NCI-H1694 (cell line): ENCODE measurements at places on chromosomes 3 and 15.

GRCh38 chr3:21779909-21780308 lies 28.9 kb upstream of the ZNF385D start:
- DNase-seq, result no peak

GRCh38 chr3:152313914-152314313 lies 45.2 kb downstream of the MBNL1 start:
- no peak for DNase-seq

DNA sequence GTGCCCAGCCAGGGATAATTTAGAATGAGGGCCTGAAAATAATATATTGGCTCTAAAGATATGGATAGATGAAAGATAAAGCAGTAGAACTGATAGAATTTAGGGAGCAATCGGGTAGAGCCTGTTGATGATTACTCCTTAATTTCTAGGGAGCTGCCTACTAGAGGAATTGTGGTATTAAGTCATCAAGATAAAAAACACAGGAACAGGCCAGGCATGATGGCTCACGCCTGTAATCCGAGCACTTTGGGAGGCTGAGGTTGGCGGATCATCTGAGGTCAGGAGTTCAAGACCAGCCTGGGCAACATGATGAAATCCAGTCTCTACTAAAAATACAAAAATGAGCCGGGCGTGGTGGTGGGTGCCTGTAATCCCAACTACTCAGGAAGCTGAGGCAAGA lies 130.4 kb downstream of the PCCB start:
- DNase-seq, result no peak

DNA sequence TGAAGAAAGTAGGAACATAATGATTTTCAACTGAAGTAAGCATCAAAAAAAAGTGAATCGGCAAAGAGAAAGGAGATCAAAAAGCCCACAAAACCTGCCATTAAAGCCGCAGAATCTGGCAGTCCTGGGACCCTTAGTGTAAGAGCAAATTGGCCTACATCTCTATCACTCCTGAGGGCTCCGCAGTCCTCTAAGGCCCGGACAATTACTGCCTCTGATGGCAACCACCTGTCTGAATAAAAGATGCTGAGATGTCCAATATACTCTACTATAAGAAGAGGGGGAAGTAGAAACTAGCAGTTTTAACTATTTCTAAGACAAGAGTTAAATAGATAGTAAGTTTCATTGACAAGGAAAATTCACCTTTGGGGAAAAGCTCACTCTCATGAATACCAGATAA lies 20.3 kb downstream of the WDR72 start:
- DNase-seq, result no peak

- DNase-seq, result no peak
Observed at GRCh38 chr3:70464465-70464864, 152.0 kb upstream of the MDFIC2 start.

DNA sequence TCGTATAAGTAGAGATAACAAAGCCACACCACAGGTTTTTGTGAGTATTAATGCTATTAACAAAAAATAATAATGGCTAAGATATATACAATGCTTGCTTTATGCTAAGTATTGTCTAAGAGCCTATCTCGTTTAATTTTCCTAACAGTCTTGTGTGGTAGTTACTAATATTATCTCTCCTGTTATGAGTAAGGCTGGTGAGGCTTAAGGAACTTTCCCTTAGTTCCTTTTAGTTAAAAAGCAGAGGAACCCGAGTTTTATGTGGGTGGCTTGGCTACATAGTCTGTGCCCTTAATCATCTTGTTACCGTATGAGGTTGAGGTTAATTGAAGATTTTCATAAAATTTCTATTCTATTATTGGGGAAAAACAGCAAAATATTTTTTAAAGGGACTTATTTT lies 218.4 kb downstream of the SOX2 start:
- DNase-seq, result no peak

- DNase-seq, result no peak
Observed at GRCh38 chr3:166205158-166205557, 367.9 kb upstream of the BCHE start.

- no peak for DNase-seq
Observed at GRCh38 chr15:44695294-44695693, 15.8 kb downstream of the PATL2 start.

- no peak for DNase-seq
Observed at GRCh38 chr3:191123946-191124345, 75.1 kb upstream of the OSTN start.

DNA sequence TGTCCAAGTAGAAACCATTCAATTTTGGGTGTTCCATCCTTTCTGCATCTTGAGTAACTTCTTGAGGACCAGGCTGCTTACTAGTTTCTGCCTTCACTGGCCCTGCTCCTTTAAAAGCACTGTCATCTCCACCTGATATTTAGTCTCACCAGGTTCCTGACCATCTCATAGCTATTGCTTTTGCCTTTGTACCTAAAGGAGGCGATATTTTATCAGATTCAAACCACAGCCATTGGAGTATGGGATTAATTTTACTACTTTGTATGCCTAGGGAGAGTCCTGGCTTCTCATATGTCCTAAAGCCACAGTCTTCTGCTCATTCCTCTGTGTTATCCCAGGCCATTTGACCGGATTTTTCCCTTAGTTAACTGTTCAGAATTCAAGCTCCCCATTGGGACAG lies 51.8 kb upstream of the RFX7 start:
- no peak for DNase-seq

GRCh38 chr3:123750659-123751420 lies 133.3 kb downstream of the MYLK start:
- no peak for DNase-seq

DNA sequence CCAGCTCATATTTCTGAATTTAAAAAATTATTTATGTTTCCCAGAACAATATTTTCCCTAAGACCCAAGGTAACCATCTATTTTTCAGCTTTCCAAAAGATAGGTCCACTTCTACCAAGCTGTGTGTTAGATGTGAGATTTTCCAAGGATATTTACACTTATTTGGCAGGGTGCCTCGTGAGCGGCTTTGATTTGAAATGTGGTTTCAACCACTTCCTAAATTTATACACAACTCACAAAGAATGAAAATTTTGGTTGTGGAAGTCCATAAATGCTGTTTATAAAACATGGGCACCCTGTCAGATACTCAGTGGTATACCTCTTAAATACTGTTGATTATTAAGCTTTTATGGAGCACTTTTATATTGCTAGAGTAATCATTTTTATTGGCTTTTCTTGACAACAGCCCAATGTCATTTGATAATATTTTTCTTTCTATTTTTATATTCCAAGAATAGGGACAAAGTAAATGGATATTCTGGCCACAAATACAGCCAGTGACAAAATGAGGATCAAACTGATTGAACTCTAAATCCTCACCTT lies 57.6 kb downstream of the GAP43 start:
- DNase-seq, result no peak

- peak; percentile 39 for DNase-seq
Observed at GRCh38 chr15:65033659-65034269, 4.3 kb upstream of the MTFMT start.

DNA sequence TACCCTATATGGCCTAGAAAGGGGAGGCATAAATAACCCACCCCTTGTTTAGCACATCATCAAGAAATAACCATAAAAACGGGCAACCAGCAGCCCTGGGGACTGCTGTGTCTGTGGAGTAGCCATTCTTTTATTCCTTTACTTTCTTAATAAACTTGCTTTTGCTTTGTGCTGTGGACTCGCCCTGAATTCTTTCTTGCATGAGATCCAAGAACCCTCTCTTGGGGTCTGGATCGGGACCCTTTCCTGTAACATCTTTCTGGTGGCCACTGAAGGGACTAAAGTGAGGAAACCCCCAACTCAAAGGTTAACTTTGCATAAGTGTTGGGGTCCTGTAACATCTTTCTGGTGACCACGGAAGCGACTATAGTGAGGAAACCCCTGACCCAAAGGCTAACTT lies 15.7 kb upstream of the HHATL start:
- no peak for DNase-seq

DNA sequence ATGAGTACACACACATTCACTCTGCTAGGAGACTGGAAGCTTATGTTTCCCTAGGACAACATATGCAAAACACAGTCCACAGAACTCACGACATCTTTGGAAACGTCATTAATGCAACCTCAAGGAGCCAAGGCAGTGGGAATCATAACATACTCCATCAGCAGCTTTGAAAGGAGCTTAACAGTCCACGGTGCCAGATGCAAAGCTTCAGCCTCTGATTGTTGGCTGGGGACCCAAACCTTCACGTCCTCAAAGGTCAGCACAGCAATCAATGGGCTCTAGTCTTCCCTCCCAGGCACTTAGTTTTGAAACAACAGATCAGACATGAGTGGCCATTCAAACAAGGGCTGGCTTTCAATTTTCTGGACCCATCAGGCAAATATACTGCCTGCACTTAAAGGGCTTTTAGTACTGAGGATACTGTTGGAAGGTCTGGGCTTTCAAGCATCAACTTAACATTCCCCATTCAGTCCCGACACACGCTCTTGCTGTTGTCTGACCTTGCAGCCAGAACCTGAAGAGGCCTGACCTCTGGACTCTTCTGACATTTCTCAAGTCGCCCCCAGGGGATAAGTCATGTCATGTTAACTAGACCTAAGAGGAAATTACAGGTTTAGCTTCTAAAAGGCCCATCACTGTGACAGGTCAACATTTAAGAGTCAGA lies 223.0 kb downstream of the PDZRN3 start:
- DNase-seq, result no peak

GRCh38 chr3:143235614-143236204 lies 116.1 kb downstream of the CHST2 start:
- no peak for DNase-seq

DNA sequence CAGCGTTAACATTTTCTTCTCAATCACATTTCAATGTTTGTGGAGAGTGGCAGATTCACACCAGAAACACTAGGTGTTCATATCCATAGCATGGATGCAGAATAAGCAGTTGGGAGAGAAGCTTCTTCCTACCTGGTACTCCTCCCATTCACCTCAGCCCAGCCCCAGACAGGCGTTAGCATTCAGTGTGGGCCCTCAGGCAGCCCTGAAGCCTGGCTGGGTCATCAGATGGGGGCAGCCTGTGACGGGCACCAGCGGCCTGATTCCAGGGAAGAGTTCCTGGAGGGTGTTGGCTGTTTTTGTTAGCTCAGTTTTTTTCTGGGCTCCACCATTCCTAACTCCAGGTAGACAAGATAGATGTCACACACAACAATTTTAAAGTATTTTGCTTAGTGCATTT lies 31.1 kb downstream of the APH1B start:
- DNase-seq, result no peak

DNA sequence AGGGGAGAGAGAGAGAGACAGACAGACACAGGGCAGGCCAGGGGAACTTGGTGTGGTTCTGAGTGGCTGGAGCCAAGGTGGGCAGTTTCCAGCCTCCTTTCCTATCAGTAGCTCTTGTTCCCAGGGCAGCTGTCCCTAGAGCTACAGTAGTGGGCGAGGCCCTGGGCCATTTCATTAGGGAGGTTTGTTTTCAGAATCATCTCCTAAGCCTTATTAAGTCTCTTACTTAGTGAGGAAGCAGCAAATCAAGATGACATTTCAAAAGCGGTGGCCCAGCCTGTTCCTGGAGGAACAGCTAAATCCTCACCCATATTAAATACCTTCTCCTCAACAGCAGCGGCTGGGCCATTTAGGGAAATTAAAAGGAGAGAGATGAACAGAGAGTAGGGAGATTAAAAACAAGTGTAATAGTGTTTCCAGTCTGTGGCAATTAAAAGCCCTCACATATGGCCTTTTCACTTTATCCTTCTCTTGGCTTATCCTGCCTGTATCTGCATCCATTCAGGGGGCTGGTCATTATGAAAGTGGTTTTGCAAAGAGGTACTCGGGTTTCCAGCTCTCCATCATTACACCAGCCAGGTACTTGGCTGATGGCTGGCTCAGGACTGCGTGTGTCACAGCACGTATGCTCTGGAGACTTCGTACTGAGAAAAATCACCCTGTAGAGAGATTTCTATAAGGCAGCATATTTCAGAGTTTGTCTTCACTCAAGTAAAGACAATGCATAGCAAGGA lies 91.9 kb upstream of the PRR23C start:
- no peak for DNase-seq

- no peak for DNase-seq
Observed at GRCh38 chr15:57044072-57044702, 125.7 kb downstream of the TCF12 start.

DNA sequence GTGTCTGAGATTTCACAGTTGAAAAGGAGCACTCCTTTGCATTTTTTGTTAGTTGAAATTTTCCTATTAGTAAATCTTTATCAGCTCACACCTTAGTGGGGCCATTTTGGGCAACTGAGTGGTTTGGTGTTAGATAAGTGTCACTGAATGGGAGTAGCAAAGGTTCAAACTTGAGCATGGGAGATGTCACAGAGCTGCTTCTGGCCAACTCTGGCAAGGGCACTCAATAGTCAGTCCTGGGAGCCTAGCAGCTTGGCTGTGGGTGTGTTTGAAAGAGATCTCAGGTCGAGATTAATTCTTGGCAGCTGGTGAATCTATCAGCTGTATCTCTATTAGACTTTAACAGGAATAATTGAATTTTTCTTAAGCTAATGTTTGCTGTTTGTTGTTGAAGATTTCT lies 579.3 kb downstream of the EDEM1 start:
- DNase-seq, result no peak

DNA sequence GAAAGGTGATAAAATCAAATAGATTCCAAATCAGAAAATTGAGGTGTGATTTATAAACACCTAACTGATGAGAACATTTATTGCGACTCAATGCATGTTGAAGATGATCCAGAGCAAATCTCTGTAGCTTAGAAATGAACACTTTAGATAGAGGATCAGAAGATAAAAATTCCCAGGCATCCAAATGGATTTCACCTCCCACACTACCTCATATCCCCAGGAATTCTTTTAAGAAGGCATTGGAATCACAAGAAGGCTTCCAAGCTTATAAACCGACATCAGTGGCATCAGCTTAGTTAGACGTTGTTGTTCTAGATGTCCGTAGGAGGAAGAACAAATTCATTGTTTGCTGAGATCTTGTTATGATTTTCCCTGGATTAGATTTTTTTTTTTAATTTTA lies 154.4 kb downstream of the EBLN2 start:
- DNase-seq, result no peak

GRCh38 chr3:108271626-108272025 lies 24.7 kb upstream of the HHLA2 start:
- DNase-seq, result no peak

- no peak for DNase-seq
Observed at GRCh38 chr3:58049143-58049785, 41.0 kb downstream of the FLNB start.

- peak; percentile 37 for DNase-seq
Observed at GRCh38 chr15:34241376-34242330, 16.8 kb downstream of the EMC4 start.

DNA sequence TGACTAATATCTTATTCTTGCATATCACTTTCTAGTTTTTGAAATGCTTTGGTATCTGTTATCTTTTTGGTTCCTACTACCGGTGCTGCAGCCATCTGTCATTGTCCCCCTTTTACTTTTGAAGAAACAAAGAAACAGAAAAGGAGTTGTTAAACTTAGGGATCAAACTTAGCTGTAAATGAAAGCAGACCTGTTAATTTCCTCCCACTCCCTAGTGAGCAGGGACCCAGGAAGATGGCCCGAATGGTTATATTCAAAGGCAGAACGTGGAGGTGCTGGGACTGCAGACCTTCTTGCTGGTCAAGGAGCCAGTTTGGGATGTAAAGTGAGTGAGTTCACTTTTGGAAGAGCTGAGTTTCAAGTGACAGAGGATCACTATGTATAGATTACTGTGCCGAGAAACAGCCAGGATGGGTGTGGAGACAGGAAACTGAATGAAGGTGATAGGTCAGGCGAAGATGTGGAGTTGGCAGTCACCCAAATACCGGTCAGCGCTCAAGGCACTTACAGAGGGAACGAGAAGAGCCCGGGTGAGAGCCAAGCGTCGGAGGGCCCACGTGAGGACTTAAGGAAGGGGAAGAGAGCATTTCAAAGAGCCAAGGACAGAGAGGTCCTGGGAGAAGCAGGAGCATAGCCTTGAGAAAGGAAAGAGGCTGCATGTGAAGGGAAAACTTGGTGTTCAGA lies 20.1 kb downstream of the KBTBD8 start:
- no peak for DNase-seq

GRCh38 chr15:53072077-53072476 lies 281.9 kb upstream of the ONECUT1 start:
- no peak for DNase-seq
